ENCODE measurements at places on chromosomes 7 and 10. TPM values are rescaled to one million over a fixed set of nuclear protein-coding genes. Genes with fewer than 3 reads are reported as not detected.

The RBP3 gene
- not detected for total RNA-seq

The SEC61G gene
- total RNA-seq: 192 TPM

The C7orf57 gene
- total RNA-seq: not detected

The VWA2 gene
- total RNA-seq: 0.86 TPM

The RBM20 gene
- under 0.01 TPM for total RNA-seq

The AS3MT gene
- 8.1 TPM for total RNA-seq

The EBLN1 gene
- not detected for total RNA-seq

The ADCYAP1R1 gene
- not detected for total RNA-seq

The TFR2 gene
- 0.26 TPM for total RNA-seq
